ENCODE measurements at places on chromosomes 11 and 22.

GRCh38 chr11:26847459-26847858 is 125.6 kb upstream of the SLC5A12 start:
- H3K36me3 ChIP-seq: no peaks in the 10 kb centered on the region
- peak overlapping the region; percentile 71 for H3K27ac ChIP-seq
- peaks cover under 1% of the 10 kb centered on the region for H3K4me1 ChIP-seq
- no peak overlapping the region for H3K4me3 ChIP-seq
- H3K27me3 ChIP-seq: no peaks in the 10 kb centered on the region
- no peak for DNase-seq

- no peak overlapping the region for H3K4me3 ChIP-seq
- H3K27ac ChIP-seq: no peak overlapping the region
- no peaks in the 10 kb centered on the region for H3K36me3 ChIP-seq
These were observed 25.8 kb downstream of the LAYN start for GRCh38 chr11:111566324-111566723.

GRCh38 chr22:42920101-42920820 is 63.2 kb upstream of the ARFGAP3 start:
- no peaks in the 10 kb centered on the region for H3K36me3 ChIP-seq
- no peak for DNase-seq
- H3K27ac ChIP-seq: no peak overlapping the region
- H3K4me1 ChIP-seq: peaks cover 42% of the 10 kb centered on the region
- H3K27me3 ChIP-seq: no peaks in the 10 kb centered on the region

DNA sequence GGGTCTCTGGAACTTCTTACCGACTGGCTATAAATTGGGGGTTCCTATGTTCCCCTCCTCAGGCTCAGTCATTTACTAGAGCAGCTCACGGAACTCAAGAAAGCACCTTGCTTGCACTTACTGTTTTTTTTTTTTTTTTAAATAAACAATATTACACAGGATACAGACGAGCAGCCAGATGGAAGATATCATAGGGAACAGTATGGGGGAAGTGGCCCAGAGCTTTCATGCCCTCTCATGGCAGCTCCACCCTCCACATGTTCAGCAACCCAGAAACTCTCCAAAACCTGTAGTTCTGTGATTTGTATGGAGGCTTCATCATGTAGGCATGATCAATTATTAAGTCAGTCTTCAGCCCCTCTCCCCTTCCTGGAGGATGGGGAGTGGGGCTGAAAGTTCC is 7.5 kb downstream of the UVRAG start:
- H3K4me1 ChIP-seq: peaks cover 14% of the 10 kb centered on the region
- no peaks in the 10 kb centered on the region for H3K27me3 ChIP-seq
- DNase-seq: no peak
- no peaks in the 10 kb centered on the region for H3K36me3 ChIP-seq
- no peak overlapping the region for H3K4me3 ChIP-seq
- H3K27ac ChIP-seq: no peak overlapping the region

- H3K4me3 ChIP-seq: no peak overlapping the region
- DNase-seq: no peak
- no peaks in the 10 kb centered on the region for H3K36me3 ChIP-seq
- no peaks in the 10 kb centered on the region for H3K4me1 ChIP-seq
- H3K27me3 ChIP-seq: no peaks in the 10 kb centered on the region
These were observed 182.8 kb downstream of the WNT11 start for GRCh38 chr11:76023236-76024068.

GRCh38 chr11:22690871-22691270 is 24.5 kb downstream of the GAS2 start:
- H3K4me1 ChIP-seq: no peaks in the 10 kb centered on the region
- no peak overlapping the region for H3K27ac ChIP-seq
- no peak for DNase-seq
- H3K27me3 ChIP-seq: no peaks in the 10 kb centered on the region
- no peak overlapping the region for H3K4me3 ChIP-seq

DNA sequence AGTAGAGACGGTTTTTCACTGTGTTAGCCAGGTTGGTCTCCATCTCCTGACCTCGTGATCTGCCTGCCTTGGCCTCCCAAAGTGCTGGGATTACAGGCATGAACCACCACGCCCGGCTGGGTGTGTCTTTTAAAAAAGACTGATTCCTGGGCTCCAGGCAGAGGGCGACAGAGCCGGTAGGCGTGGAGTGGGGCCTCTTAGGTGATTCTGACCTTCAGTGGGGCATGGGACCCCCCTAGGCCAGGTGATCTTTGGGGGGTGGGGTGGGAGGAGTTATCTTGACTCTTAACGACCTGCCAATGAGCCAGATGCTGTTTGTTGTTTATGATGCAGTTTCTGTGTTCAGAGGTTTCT is 12.9 kb upstream of the SORL1-AS1 start:
- DNase-seq: no peak
- H3K4me3 ChIP-seq: no peak overlapping the region
- no peaks in the 10 kb centered on the region for H3K27me3 ChIP-seq
- H3K27ac ChIP-seq: peak overlapping the region; percentile 84
- H3K36me3 ChIP-seq: peaks cover 8% of the 10 kb centered on the region

- DNase-seq: no peak
- peaks cover 7% of the 10 kb centered on the region for H3K36me3 ChIP-seq
- H3K4me3 ChIP-seq: no peak overlapping the region
- H3K4me1 ChIP-seq: no peaks in the 10 kb centered on the region
- H3K27ac ChIP-seq: no peak overlapping the region
These were observed 76.2 kb downstream of the TTC17 start for GRCh38 chr11:43434893-43435292.

DNA sequence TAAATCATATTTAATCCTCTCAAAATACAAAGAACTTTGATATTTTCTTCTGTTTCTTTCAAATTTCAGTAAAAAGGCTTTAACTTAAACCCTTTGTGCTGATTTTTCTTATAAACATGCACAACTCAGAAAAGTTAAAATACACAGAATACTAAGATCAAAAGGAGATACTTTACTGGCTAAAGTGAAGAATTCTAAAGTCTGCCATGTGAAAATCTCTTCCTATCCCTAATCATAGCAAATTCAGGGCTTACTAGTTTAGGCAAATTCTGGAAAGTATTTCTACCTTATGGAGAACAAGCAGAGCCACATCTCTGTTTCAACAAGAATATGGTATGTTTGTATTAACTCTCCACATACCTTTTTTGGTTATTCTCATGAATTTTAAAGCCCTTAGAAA is 96.6 kb downstream of the PGR start:
- H3K27ac ChIP-seq: no peak overlapping the region
- no peaks in the 10 kb centered on the region for H3K36me3 ChIP-seq
- no peaks in the 10 kb centered on the region for H3K27me3 ChIP-seq
- H3K4me3 ChIP-seq: no peak overlapping the region
- no peak for DNase-seq

DNA sequence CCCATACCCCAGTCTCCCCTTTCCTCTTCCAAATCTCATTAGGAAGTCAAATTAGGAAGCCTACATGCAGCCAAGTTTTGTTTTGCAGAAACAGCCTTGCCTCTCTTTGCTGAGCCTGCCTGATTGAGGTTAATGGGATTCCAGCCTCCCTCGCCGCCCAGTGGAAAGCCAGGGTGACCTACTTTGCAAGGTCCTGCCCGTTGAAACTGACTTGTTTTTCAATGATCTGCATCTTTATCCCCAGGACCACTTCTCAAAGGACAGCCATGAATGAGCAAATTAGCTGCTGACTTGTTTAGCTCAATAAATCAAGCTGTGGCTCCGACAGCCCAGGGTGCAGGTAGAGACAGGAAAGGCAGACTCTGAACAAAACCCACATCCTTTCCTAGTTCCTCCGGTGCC is 110.4 kb downstream of the RRAS2 start:
- H3K27me3 ChIP-seq: peaks cover 22% of the 10 kb centered on the region
- no peak overlapping the region for H3K27ac ChIP-seq
- no peaks in the 10 kb centered on the region for H3K36me3 ChIP-seq
- DNase-seq: no peak
- H3K4me1 ChIP-seq: peaks cover 12% of the 10 kb centered on the region
- H3K4me3 ChIP-seq: no peak overlapping the region

DNA sequence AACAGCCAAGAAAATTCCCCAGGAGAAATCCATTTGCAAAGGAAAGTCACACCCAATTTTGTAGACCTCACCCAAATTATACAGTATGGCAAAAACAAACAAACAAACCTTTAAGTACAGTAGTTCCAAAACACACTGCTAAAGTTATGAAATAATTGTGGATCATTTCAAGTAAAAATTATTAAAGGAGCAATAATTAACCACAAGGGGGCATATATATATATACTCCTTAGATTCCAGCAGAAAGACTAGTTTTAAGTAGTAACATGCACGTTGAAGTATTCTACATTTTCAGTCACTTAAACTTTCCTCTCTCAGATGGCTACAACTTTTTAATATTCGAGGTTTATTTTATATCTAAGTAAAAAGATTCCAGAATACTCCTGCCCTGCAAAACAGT is 26.8 kb downstream of the RNF141 start:
- no peak for DNase-seq
- H3K27ac ChIP-seq: no peak overlapping the region
- peaks cover 29% of the 10 kb centered on the region for H3K4me1 ChIP-seq
- no peak overlapping the region for H3K4me3 ChIP-seq
- H3K36me3 ChIP-seq: peaks cover 48% of the 10 kb centered on the region

GRCh38 chr11:88301488-88302140 is 35.9 kb downstream of the CTSC start:
- H3K36me3 ChIP-seq: no peaks in the 10 kb centered on the region
- no peak overlapping the region for H3K27ac ChIP-seq
- H3K27me3 ChIP-seq: no peaks in the 10 kb centered on the region
- DNase-seq: no peak
- no peak overlapping the region for H3K4me3 ChIP-seq

DNA sequence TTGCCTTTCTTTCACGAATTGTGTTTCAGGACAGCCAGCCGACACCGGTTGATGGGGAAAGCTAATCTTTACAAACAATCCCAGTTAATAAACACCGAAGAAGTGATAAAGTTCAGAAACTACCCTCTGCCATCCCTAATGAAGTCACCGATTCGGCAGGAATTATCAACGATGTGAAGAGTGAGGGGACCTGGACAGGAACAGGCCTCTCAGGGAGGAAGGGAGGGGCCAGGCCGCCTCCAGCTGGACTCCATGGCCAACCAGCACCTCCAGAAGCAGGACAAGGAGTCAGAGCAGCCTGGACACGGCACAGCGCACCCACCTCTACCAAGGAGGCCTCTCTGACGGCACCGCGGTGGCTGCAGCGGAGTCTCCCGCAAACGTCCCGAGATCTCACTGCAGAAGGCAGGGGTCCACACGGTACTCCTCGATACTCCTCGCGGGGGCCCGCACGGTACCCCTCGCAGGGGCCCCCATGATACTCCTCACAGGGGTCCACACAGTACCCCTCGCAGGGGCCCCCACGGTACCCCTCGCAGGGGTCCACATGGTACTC is 3.9 kb downstream of the TOLLIP start:
- no peak overlapping the region for H3K27ac ChIP-seq
- no peak overlapping the region for H3K4me3 ChIP-seq
- H3K27me3 ChIP-seq: no peaks in the 10 kb centered on the region
- H3K4me1 ChIP-seq: peaks cover 72% of the 10 kb centered on the region
- H3K36me3 ChIP-seq: no peaks in the 10 kb centered on the region

DNA sequence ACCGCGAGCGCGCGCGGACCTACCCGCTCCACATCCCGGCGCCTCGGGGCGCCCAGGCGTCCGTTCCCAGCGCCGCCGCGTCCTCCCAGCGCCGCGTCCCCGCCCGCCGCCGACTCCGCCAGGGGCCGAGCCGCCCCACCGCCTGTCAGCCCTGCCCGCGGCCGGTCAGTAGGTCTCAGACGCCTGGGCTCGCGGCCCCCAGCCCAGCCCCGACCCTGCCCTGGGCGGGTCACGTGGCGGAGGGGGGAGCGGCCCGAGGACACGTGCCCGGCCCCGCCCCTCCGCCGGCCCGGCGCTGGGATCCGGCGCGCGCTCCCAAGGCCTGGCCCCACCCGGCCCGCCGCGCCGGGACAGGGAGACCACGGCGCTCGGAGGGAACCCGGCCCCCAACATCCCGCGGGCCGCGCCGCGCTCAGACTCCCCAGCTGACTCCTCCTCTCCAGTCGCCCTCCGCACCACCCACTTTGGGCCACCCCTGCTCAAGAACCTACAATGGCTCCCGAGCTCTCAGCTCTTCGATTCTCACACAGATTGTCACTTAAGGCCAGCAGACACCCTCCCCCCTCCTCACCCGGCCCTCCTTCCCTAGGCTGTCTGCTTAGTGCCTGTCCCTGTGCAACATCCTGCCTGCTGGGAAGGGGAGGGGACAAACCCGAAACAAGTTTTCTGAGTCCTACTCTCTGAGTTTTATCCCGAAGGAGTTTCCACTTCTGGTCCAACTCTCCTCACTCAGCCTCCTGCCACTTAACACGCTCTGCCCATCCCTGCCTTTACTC is at the start of gene RAB3IL1:
RAB3IL1 (minus strand) TSS at position 233 of the 776 bp plus-strand sequence; CDS start at position 34, 199 bp downstream.
- no peaks in the 10 kb centered on the region for H3K36me3 ChIP-seq
- H3K4me3 ChIP-seq: peak within 1 kb of the TSS; percentile 47
- H3K27ac ChIP-seq: peak within 1 kb of the TSS; percentile 84
- DNase-seq: no peak
- H3K4me1 ChIP-seq: peaks cover 84% of the 10 kb centered on the region

GRCh38 chr11:1500466-1501420 is 14.2 kb upstream of the MOB2 start:
- H3K27ac ChIP-seq: no peak overlapping the region
- no peak for DNase-seq
- peaks cover 25% of the 10 kb centered on the region for H3K36me3 ChIP-seq
- H3K27me3 ChIP-seq: no peaks in the 10 kb centered on the region

DNA sequence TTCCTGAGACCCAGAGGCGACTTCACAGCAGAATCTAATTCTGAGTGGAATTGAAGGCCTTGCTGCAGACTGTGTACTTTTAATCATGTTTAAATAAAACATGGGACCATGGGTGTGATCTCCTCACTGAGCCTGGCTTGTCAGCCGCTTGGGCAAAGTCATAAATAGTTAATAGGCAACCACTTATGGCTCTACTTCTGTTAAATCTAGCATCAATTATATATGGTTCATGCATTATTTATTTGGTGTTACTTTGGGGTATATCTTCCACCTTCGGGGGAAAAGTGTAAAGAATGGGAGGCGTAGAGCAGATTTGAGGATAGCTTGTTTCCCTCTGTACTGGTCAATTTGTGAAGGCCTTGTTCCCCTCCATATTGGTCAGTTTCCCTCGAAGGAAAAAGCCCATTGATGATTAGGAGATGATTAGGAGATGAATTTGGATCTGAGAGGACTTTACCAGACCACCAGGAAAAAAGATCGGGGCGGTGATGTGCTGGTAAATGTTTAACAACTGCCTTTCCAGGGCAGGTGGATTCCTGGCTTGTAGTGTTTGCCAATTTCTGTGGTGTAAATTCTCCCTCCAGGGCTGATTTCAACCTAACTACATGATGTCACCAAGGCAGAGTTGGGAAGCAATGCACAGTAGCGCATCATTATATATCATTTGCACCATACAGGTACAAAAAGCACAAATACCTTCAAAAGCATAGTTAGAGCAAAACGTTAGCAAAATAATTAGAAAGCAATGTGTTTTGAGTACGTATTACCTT is 204.1 kb upstream of the SEZ6L start:
- H3K27ac ChIP-seq: no peak overlapping the region
- no peak overlapping the region for H3K4me3 ChIP-seq
- H3K36me3 ChIP-seq: no peaks in the 10 kb centered on the region
- H3K27me3 ChIP-seq: no peaks in the 10 kb centered on the region

DNA sequence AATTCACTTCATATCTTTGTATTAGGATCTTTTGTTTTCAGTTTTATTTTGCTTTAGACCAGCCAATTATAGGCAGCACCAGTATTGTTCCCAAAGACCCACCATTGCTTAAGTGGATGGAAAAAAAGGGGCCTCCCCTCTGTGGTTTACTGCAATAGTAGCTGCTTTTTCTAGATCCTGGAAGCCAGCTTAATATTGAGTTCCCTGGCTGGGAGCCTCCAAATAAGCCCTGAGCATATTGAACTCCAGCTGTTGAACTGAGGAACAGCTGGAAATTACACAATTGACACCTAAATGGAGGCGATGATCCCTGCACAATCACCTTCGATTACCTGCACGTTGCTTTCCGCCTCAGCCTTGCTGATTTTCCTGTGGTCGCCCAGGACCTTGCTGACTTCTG is 576.0 kb downstream of the SOX6 start:
- H3K36me3 ChIP-seq: no peaks in the 10 kb centered on the region
- H3K27ac ChIP-seq: no peak overlapping the region
- no peak overlapping the region for H3K4me3 ChIP-seq
- no peak for DNase-seq
